DMS 273 treated with DMSO at 0.1 percent for 48 hours (cell line): ENCODE measurements at places on chromosomes 3 and 15.

- no peak for DNase-seq
Measured at GRCh38 chr15:59179717-59180116, 26.9 kb upstream of the LDHAL6B start.

DNA sequence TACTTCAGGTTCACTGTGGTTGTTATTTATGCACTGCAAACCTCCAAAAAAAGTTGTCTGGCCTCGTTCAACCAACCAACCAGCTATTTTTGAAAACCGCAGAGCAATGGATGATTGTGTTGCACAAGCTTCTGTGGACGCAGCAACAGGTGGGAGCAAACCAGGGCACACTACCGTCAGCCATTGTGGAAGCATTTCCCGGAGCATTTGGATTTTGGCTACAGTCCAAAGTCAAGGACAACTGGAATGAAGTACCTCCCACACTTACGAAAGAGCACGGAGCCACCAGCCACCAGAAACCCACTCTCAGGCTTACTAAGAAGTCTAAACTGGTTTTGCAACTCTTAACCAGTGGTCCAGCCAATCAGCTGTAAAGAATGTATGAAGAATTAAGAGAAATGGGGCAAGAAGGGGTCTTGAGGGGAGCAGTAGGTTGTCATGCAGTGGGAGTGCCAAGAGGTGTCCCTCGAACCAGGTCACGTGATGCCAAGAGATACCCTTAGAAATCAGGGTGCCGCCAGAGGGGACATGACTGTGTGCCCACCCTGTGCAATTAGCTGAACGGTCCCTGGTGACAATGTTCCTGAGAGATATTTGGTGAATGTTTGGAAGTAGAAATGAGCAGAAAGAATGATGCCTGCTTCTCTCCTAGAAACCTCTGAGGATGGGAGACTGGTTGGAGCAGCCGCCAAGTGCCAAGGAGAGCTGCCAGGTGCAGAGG is 68.9 kb upstream of the PCSK6 start:
- no peak for DNase-seq

DNA sequence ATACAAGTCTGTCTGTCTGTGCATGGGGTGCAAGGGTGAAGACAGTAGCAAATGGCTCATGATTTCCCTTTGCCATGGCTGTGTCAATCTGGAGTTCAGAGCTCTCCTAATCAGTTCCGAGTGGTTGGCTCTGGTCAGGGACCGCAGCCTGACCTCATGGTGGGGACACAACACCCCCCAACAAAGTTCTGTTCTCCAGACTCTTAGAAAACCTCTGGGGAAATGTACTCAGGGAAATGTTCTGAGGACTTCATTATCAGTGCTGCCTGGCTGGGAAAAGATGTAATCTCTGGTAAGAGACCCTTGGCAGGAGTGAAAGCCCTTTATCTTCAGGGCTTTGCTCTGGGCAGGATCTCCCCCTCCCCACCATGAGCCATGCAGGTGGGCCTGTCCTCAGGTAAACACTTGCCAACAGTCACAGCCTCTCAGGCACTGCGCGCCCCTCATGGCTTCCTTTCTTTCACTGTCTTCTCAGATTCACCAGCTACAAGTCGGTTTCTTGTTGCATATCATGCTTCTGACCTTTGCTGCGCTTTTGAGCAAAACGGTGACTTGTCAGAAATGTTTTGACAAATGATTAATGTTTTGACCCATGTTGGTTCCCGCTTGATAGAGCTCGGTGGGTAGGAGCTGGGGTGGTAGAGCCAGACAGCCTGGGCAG is 95.5 kb downstream of the ST6GAL1 start:
- no peak for DNase-seq

DNA sequence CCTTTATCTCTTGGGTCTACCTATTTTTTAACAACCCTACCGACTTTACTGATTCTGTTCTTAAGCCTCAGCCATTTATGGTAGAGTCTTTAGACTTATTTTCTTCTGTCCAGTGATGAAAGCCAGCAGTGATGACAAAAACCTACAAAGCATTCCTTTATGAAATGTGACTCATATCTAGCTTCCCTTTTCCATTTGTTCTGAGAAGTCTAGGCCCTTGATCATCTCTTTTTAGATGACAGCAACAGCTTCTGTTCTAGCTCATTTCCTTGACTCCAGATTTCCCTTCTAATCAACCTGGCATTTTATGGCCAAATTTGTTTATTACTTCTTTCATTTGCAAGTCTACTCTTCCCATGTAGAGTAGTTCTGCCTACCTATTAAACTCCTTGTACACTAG is 36.1 kb downstream of the CFAP44 start:
- no peak for DNase-seq

DNA sequence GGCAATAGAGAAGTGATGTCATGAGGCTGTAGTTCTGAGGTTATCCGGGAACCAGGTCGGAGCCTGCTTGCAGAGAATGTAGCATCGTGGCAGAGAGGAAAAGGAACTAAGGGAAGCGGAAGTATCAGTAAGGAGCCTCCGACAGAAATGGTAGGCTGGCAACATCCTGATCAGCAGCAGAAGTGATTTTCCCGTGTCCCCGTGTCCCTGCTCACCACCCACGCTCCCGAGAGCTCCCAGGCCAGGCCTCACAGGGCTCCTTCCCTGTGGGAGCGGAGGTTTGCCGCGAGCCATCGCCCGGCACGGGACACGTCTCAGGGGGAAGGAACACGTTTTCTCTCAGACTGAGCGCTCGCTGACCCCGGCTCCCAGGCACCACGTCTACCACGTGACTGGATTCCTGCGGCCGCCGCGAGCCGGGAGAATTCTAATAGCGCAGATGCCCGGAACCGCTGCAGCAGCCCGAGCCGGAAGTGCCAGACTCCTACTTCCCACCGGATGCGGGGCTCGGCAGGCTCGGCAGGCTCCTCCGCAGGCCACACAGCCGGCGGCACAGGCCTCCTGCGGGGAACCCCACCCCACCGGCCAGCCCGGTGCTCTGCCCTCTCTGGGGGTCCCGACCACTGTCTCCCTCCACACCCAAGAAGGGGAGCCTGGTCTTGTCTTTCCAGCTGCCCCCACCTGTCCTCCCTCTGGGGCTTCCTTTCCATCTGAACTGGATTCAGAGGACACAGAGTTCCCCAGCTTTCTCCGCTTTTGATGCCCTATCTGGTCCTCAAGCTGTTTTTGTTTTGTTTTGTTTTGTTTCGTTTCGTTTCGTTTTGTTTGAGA is 99.3 kb downstream of the BDH1 start:
- DNase-seq, result no peak

- no peak for DNase-seq
Measured at GRCh38 chr3:15796331-15796730, 1.4 kb downstream of the ANKRD28 start.
